Stimulated activated CD8-positive, alpha-beta memory T cell treated with anti-CD3 and anti-CD28 coated beads, Interleukin-15, amount 100 ng/mL, for 4 hours (primary cell): ENCODE measurements at places on chromosomes 2 and 18.
A peak's percentile ranks its signal among the peaks of the same experiment; 100 is the strongest.

DNA sequence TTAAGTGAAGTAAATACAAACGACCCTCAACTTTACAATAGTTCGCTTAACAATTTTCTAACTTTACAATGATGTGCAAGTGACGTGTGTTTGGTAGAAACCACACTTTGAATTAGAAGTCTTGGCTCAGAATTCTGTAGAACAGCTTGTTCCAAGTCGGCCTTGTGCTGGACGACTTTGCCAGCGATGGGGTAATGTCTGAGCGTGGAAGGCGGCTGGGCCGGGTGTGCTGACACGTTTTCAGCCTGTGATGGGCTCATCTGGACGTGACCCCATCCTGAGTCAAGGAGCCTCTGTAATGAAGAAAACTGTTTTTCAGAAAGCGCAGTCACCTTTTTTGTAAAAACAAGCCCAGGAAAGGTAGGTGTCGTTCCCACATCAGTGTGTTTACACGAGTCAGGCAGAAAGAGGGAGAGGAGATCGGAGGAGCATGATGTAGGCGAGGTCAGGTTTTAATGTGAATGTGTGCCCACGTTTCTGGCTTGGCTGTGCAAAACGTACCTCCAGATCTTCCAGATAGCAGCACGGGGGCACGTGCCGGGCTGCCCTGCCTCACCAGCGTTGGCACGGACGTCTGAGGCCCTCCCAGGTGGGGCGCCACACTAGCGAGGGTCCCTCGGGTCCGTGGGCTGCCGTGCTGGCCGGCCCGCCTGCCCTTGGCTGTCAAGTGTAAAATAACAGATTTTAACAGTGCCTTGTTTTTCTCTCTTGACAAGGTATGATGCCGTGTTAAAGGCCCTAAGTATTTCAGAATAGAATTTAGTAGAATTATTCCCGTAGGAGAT lies 54.6 kb downstream of the CTDP1 start:
- DNase-seq = no peak

DNA sequence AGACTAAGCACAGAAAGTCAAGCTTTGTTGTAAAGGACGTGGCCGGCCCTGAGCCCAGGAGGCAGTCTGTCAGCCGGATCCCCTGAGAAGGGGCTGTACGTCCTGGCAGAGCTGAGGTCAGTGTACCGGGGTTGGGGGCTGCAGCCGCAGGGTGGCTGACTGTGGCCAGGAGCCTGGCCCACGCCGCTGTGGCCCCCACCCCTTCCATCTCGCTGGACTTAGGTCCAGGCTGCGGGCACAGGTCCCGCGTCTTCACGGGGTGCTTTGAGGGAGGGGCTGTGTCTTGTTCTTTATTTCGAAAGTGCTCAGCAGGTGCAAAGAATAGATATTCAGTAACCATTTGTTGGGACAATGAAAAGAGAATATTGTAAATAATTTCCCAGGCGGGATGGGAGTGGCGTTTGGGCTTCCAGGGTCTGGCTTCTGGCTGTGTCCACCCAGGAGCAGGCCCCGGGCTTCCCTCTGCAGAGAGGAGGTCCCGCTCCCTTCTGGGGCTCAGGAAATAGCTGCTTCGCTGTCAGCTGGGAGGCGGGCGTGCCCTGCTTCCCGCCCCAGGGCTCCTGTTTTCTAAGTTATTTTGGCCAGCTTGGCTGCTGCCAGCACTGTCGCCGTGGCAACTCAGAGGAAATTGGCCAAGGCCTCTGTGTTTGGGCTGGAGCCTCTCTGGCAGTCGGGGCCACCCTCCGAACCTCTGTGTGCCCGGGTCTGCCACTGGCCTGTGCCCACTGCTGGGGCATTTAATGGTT lies 7.4 kb downstream of the NFATC1 start:
- no peak for DNase-seq

GRCh38 chr2:109494351-109494750 lies 119.4 kb downstream of the SEPTIN10 start:
- DNase-seq = no peak

GRCh38 chr2:85183479-85183878 lies 50.3 kb downstream of the TCF7L1 start:
- no peak for DNase-seq

GRCh38 chr18:22488554-22488953 lies 70.8 kb upstream of the CTAGE1 start:
- no peak for DNase-seq

- no peak for DNase-seq
Observed at GRCh38 chr2:145464866-145465265, 944.9 kb upstream of the ZEB2 start.

- DNase-seq = no peak
Observed at GRCh38 chr2:23363268-23363667, 21.7 kb upstream of the KLHL29 start.

DNA sequence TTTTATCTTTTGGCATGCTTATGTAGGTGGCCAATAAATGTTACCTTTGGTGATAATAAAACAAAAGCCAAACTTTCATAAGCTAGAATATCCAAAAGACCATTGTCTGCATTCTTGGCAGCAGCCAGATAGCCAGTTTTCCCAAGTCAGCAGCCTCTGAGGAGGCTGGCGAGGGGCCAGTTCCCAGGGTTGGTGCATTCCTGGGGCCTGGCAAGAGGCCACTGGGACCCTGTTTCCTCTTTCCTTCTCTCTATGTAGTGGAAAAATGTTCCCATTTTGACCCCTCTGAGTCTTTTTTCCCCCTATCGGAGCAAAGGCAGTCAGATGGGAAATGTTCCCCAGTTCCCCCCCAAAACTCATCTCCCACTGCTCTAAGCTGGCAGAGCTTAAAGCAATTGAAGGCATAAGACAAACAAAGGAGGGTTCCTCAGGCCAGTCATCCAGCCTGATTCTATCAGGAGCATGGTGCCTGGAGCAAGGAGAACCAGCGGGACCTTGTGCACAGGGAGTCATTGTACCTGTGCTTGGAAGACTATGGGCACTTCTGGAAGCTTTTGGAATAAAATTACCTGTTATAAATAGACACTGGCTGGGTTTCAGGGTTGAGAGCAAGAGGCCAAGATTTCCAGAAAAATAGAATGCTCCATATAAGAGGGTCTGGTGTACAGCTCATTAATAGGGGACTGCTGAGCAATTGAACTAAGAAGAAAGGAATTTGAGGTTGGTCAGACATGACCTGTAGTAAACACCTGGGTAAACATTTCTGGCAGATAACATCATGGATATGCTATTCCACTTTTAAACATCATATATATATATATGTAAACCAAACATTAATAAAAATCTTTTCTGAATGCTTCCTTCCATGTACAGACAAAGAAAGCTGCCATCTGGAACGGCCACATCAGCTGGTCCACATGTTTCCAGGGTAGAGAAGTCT lies 63.4 kb downstream of the NCKAP5 start:
- DNase-seq = no peak

- no peak for DNase-seq
Observed at GRCh38 chr18:79948719-79949411, 2.6 kb downstream of the SLC66A2 start.

DNA sequence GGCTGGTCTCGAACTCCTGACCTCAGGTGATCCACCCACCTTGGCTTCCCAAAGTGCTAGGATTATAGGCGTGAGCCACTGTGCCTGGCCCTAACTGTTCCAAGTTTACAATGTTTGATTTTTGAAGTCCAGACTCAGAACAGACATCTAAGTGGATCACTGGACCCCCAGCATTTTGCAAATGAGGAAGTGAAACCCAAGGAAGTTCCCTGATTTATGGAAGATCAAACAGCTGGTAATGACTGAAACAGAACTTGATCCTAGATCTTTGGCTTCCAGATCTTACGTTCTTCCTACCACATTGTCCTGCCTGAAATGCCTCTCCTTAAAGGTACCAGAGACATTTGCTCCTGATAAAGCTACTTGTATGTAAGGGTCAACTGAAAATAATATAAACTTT lies 58.3 kb upstream of the NCOA1 start:
- DNase-seq = no peak

GRCh38 chr2:213251618-213252017 lies 32.6 kb upstream of the SPAG16 start:
- DNase-seq = no peak

- no peak for DNase-seq
Observed at GRCh38 chr2:213172641-213173040, 21.2 kb upstream of the IKZF2 start.

- no peak for DNase-seq
Observed at GRCh38 chr2:161990741-161991140, 83.3 kb downstream of the DPP4 start.

GRCh38 chr2:177180269-177181000 lies 32.2 kb upstream of the HNRNPA3 start:
- no peak for DNase-seq

DNA sequence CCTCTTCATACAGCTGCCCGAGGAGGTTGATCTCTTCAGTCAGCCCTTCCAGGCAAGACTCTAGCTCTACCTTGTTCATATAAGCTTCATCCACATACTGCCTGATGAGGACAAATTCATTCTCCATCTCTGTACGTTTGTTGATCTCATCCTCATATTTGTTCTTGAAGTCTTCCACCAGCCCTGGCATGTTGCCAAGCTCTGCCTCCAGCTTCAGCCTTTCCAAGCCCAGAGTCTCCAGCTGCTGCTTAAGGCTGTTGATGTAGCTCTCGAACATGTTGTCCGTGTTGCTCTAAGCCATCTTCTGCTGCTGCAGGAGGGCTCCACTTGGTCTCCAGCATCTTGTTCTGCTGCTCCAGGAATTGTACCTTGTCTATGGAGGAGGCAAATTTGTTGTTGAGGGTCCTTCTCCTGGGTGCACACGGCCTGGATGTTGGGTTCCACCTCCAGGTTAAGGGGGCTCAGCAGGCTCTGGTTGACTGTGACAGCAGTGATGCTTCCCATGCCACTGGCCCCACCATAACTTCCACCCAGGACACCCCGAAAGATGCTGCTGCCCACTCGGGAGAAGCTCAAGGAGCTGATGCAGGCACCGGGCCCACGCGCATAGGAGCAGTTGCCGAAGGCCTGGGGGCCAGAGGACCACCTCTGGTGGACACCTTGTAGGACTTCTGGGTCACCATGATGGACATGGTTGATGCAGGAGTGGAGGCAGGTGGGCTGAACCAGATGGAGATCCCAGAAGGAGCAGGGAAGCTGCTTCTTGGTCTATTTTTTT lies 30.3 kb downstream of the ICA1L start:
- no peak for DNase-seq

GRCh38 chr2:105100046-105100840 lies 62.4 kb downstream of the MRPS9 start:
- DNase-seq = no peak

DNA sequence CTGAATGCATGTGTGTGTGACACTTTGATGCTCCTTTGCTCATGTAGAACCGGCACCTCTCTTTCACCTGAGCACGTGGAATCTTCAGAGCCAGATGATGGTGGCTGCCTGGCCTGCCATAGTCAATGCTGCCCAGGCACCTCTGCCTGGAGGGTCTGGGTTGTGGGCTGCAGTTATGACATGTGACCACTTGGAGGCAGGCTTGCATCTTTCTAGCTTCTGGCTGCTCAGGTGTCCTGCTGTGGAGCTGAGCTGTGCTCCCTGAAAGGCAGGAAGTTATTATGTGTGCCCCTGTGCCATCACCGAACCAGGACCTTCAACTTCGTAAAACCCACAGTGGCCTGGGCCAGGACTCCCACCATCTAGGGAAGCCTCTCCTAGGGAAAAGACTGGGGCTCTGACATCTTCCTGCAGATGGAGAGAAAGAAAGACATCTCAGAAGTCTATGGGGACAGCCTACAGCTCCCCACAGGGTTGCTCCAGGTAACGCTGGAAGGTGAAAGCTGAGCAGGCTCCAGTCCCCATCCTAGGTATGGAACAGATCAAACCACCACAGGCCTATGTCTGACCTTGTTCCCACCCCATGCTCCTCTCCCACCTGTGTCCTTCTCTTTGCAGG lies 30.2 kb downstream of the PSD4 start:
- DNase-seq = peak; percentile 44
